ENCODE measurements at places on chromosomes 2 and 18.

DNA sequence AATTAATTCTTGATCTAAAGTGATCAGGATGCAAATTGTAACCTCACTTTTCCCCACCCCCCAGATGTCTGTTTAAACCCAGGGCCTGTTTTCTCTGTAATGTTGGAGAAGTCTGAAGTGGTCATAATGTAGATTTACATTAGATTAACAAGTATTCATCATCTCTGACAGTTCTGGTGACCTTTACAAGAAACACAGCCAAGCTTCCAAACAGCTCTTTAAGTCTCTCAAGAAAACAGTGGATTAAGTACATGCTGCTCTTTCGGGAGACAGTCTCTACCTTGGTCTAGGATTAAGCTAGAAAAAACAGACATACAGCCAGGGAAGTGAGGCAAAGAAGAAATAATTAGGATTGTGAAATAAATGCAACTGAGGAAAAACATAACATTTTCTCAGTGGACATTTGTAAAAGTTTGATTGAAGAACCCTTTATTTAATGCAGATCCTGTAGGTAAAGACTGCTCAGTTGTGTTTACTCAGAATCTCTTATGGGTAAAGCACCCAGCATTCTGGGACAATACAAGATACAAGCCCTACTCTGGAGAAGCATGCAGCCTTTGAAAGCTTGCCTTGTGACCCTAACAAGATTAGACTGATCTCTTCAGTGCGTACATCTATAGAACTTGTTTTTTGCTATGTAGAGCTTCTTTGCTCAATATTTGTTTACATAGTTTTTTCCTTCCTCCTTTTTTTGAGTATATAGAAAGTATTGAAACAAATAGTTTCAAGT is 203.9 kb downstream of the PHLPP1 start:
- no peak for DNase-seq

DNA sequence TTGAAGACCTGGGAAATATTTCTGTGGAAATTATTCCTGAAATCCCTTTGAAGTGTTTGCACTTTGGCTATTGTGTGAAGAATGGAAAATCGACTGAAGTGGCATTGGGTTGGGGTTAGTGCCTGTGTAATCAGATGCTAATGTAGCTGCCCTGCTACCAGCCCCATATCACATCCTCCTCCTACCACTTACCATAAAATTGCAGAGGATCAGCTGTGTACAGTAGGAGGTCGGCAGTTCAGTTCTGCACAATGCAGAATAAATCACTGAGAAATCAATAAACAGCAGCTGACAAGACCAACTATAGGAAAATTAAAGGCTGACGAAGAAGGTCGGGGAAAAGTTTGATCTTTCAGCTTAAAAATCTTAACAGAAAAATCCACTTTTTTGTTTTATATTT is 440.9 kb downstream of the PTPRM start:
- DNase-seq = no peak

- peak; percentile 95 for DNase-seq
These were observed 50.0 kb downstream of the LPIN1 start for GRCh38 chr2:11796190-11797171.

DNA sequence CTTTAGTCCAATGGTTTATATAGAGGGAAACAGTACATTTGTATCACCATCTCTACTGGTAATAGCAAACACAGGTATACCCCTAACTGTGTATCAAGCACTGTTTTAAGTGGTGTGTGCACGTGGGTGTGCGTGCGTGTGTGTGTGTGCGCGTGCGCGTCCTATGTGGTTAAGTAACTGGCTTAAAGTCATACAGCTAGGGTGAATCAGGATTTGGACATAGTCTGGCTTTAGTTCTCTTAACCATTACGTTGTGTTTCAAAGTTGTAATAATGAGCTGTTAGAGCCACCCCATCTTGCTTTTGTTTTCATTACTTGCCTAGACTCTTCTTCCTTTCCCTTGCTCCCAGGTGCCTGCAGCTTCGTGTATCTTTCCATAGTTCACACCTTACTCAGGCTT is 2.1 kb downstream of the HADHB start:
- no peak for DNase-seq

DNA sequence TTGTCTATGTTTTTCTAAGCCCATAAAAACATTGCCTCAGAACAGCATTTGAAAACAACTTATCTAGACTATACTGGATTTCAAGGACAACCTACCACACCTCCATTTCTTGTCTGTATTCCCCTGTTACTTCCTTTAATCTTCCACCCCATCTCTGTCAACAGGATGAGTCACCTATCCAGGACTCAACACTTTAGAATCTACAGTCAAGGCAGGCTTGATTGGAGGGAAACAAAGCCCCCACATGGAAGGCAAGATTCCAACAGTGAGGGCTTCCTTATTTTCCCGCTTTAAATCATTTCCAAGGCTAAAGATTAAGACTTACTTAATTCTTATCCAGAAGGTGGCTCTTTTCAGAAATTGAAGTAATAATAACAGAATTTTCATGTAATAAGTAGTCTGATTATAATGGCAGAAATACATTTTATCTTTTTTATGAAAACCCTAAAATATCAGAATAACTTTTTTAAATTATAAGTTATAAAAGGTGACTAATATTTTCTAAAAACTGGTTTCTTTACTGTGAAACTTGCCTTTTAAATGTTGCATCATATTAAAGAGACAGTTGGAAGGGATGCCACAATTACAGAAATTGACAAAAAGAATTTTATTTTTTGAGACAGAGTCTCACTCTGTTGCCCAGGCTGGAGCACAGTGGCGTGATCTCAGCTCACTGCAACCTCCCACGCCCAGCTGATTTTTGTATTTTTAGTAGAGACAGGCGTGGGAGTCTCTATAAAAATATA is 138.7 kb upstream of the CCDC150 start:
- no peak for DNase-seq

DNA sequence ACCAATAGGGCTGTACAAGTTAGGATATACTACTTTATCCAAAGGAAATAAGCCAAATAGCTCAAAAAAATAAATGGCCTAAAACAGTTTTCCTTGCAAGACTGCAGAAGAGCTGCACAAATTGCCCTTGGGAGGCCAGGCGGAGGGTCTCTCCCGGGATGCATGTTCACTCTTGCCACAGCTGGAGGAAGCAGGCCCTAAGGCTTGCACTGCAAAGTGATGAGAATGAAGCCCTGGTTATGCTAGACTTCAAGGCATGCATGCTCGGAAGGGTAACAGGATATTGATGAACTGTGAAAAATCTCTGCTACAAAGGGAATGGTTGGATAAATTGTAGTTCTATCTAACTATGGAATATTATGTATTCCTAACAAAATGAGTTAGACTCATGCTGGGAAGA is 27.5 kb upstream of the LDLRAD4 start:
- no peak for DNase-seq

DNA sequence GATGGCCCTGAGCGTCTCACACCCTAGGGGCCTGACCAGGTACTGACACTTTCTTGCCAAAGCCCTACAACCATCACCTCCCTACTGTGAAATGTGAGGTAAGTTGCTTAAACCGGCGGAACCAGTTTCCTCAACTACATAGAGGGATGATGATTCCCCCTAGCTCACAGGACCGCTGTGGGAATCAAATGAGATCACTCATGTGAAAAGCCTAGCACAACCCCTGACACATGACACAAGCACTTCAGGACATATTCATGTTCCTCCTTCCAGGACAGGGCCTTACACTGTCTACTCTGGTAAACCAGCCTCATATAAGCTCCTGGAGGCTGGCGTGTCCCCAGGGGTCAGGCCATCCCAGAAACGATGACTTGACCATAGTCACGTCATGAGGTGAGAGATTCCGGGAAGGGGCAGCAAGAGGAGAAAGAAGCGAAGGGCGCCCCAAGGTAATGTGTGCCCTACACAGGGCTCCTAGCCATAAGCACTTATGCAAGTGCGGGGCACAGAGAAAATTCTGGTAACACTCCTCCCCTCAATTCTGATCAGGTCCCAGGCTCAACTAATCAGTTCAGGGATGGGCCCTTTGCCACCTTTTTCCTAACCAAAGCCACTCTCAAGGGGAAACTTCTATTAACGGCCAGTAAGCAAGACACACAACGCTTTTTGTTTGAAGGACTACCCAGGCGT is 49.5 kb downstream of the C2orf42 start:
- no peak for DNase-seq

DNA sequence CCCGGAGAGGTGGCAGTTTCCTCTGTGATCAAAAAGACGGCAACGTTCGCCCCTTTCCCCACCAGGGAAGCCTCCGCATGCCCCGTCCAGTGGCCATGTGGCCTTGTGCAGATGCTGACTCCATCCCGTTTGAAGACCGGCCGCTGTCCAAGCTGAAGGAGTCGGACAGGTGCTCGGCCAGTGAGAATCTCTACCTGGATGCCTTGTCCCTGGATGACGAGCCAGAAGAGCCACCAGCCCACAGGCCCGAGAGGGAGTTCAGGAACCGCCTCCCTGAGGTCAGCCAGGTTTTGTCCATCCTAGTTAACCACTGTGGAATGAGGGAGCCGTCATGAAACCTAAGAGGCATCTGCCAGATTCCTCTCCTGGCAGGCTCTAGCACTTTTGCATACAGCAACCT is 113.6 kb downstream of the MTCL1 start:
- DNase-seq = no peak

GRCh38 chr2:210606001-210606400 is 49.6 kb downstream of the CPS1 start:
- no peak for DNase-seq

- DNase-seq = no peak
These were observed 47.9 kb upstream of the B3GNT7 start for GRCh38 chr2:231347638-231348037.

GRCh38 chr2:58535990-58536389 is 294.9 kb upstream of the FANCL start:
- DNase-seq = no peak

DNA sequence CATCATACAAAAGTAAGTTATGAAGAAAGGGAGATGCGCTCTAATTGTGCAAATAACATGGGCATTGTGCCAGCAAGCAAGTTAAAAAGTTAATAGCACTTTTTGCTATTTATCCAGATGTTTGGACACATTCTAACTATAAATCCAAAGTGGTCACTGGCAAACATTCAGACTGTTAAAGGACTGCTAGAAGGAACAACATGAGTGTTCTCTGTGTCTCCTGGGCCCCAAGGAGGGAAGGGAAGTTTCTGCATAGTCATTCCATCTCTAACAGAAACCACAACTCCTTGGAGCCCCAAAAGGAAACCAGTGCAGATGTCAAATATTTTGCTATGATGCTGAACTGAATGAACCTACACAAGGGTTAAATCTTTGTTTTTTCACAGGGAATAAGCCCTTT is 213.3 kb upstream of the HNRNPA3 start:
- peak; percentile 80 for DNase-seq

GRCh38 chr2:72920318-72921087 is 3.2 kb downstream of the EMX1 start:
- DNase-seq = no peak

DNA sequence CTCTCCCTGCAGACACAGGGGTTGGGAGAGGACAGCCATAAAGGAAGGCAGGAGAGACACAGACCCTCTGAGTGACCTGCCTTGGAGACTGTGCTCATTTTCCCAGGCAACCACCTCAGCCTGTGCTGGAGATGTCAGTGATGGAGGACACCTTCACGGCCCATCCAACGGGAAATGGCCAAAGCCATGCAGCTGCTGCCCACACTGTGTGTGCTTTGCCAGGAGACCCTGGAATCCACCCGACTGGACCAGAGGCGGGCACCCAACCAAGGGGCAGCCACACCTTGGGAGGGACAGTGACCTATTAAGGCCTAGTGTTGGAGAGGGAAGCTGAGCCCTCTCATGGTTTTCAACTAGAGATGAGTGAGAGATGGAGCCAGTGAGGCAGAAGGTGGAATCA is 192.5 kb downstream of the SMAD2 start:
- no peak for DNase-seq

DNA sequence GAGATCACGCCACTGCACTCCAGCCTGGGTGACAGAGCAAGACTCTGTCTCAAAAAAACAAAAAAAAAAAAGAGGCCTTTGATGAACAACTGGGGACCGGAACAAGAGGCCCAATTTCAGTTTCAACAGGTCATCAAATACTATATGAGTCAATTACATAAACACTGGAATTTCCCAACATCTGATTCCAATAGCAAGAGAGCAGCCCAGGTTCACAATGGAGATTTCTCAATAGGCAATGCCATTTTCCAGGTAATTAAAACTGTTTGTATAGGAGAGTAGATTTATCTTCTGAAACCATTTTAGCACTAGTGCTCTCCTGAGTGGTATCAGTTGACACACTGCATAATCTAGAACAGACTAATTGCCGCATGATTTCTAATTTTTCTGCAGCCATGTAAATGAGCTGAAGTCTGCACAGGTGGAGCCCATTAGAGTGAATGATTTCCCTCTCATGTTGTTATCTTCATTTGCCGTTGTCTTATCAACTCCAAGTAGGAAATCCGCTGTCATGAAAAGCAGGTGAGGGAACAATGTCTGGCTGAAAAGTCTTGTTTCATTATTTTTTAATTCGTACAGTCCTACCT is 264.1 kb upstream of the MEIS1 start:
- no peak for DNase-seq

GRCh38 chr2:201262718-201263117 is 2.4 kb downstream of the CASP8 start:
- DNase-seq = no peak

DNA sequence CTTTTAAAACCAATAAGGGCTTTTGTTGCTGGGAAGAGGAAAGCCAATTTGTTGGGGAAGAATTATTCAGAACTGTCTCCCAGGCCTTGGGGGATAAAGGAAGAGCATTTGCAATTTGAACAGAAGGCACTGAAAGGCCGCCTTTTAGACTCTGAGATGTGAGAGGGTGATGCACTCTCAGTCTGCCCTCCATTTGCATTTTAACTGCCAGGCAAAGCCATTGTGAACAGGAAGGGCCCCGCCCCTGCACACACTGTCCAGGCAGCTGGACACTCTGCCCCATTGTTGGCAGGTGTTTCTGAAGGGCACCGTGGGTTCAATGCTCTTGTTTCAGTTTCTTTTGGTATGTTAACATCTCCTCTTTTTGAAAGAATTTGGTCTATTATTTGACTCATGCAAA is 169.5 kb upstream of the COPS8 start:
- DNase-seq = no peak

DNA sequence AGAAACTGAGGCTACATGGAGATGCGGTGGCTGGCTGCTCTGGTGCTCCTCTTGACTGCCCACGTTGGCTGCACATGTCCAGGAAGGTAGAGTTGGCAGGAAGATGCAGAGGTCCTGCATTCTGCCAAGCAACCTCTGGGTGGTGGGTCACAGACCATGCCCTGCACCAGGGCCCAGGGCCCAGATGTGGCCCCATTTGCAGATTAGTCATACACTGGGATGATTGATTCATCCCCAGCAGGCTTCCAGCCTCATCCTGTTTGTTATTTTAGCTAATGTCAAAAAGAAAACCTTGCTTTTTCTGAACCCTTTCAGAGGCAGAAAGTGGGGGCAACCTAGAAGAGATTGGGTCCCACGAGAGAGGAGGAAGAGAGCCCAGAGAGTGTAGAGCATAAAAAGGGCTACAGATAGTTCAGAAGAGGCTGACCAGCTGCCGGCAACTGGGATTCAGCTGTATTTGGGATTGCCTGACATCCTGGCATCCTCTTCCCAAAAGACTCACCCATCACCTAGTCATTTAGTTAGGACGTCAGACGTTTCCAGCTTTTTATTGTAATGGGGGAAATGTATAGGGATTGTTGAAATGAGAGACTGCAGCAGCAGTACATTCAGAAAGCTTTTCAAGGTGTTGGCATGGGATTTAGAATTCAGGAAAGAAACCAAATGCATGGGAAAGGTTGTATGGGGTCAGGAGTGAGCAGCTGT is 101.9 kb downstream of the CTIF start:
- DNase-seq = no peak

- DNase-seq = no peak
These were observed 797 bp downstream of the TTC32 start for GRCh38 chr2:19900931-19901441.

GRCh38 chr2:69931832-69932595 is 17.1 kb downstream of the MXD1 start:
- no peak for DNase-seq

- DNase-seq = no peak
These were observed 144.2 kb downstream of the BABAM2 start for GRCh38 chr2:28034696-28035095.
